DMS79 (cell line): ENCODE measurements at places on chromosomes 5 and 9.

DNA sequence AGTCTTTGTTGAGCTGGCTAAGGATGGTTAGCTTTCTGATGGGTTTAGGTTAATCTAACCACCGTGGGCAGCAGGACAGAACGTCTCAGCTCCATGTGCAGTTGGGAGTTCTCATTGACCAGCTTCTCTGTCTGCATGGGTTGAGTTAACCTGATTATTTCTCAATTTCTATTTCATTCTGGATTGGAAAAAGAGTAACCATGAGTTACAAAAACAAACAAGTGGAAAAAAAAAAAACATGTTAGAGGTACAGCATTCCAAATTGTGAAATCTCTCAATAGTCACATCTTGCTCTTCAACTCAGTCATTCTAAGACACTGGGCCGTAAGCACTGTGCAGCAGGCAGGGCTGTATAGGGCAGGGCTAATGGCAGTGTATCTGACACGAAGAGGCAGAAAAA, 343.7 kb upstream of the KLF4 start:
- no peak for DNase-seq

GRCh38 chr5:142886211-142886610, 116.0 kb downstream of the ARHGAP26 start:
- DNase-seq = no peak

GRCh38 chr5:75040973-75041372, 11.4 kb downstream of the GCNT4 start:
- DNase-seq = no peak

GRCh38 chr5:65902104-65902503, 24.3 kb upstream of the ERBIN start:
- no peak for DNase-seq

DNA sequence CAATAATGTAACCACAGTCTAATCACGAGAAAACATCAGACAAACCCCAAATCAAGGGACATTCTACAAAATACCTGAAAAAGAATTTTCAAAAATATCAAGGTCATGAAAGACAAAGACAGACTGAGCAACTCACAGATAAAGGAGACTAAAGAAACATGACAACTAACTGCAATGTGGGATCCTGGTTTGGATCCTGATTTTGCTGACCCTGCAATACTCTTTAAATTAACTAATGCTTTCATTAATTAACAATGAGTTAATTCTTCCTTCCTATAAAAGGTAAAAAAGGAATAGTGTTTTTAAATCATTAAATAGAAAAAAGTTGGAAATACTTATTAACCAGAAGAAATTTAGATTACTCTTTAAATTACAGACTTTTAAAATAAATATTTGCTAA, 103.6 kb downstream of the MLLT3 start:
- no peak for DNase-seq

DNA sequence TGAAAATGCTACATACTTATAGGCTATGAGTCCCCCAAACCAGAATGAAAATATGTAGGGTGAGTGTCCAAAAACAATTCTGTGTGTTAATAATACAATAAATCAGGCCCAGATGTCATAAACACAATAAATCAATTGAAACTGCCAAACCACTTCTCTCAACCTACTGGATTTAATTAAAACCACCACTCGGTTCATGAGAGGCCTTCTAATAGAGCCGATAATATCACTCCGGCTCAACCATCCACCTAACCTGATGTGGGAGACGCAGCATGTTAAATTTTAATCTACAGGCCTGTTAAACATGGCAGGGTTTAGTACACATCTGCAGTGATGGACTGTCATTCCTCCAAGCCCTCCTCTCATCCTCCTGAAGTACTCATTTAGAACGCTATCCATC, 734.5 kb upstream of the ZNF608 start:
- no peak for DNase-seq

DNA sequence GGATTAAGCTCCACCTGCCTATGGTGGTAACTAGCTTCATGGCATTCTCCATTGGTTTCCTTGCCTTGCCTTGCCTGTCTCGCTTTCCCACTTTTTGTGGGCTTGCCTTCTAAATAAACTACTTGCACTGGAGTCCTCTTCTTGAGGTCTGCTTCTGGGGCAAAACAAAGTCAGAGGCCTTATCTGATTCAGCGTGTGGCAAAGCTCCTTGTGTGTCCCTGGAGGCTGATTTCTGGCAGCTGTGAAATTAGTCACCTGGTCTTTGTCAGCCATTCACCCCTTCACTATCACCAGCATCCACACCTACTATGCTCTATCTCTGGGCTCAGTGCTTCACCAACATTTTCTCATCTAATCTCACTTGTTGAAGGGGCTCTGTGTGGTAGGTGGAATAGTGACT, 176.2 kb downstream of the SEC61B start:
- DNase-seq = no peak

- DNase-seq = no peak
Measured at GRCh38 chr5:33227746-33228145, 213.0 kb upstream of the TARS1 start.

GRCh38 chr9:71524996-71525580, 243.2 kb downstream of the CEMIP2 start:
- no peak for DNase-seq

DNA sequence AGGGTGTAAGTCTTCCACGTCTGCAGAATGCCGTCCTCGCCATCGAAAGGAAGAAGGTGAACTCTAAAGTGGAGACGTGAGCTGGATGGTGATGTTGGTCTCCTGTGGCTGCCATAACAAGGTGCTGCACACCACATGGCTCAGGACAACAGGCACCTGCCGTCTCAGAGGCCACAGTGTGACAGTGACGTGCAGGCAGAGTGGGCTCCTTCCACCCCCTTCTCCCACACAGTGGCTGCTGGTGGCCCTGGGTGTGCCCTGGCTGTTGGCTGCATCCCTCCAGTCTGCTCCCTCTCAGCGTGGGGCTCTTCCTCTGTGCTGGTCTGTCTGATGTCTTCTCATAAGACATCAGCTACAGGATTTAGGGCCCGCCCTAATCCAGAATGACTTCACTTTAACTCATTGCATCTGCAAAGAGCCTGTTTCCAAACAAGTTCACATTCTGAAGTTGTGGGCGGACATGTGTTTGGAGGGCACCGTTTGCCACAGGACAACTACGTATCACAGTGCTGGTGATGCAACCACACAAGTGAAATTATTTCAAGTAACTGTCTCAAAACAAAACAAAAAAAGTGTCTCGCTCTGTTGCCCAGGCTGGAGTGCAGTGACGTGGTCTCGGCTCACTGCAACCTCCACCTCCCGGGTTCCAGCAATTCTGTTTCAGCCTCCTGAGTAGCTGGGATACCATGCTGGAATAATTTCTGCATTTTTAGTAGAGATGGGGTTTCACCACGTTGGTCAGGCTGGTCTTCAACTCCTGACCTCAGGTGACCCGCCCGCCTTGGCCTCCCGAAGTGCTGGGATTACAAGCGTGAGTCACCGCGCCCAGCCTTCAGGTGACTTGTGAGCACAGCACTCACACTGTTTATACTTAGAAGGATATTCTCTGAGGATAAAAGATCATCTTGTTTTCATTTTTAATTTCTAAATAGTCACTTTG, 31.2 kb upstream of the CLPTM1L start:
- DNase-seq = no peak

GRCh38 chr5:177113566-177114424, 19.8 kb upstream of the NSD1 start:
- peak; percentile 6 for DNase-seq

GRCh38 chr9:13857521-13857920, 456.4 kb downstream of the NFIB start:
- no peak for DNase-seq

DNA sequence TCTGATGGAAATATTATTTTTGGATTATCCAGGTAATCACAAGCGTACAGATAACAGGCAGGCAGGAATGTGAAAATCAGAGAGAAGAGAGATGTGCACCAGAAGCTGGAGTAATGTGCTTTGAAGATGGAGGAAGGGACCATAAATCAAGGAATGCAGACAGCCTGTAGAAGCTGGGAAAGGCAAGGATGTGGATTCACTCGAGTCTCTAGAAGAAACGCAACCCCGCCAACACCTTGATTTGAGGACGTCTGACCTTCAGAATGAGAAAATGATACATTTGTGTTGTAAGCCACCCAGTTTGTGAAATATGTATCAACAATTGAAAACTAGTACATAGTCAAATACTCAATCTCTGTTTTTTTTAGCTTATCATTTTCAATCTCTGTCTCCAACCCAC, 207.6 kb upstream of the MPDZ start:
- no peak for DNase-seq

DNA sequence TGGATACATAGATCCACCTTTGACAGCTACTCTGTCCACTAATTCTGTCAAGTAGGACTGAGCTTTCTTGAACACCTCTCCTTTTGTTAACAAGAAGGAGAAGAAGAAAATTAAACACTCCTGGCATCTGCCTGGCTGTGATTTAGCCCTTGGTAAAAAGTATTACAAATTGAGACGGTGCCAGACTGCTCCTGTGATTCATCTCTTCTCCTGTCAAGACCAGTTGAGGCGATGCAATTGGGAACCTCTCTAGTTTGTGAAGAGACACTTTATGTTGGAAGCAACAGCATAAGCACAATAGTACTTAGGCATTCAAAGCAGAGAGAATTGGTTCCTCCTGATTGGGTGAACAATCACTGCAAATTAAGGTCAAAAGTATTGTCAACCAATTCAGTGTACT, 72.7 kb downstream of the GHR start:
- no peak for DNase-seq

GRCh38 chr5:139811274-139811607, 15.6 kb downstream of the PSD2 start:
- no peak for DNase-seq

GRCh38 chr5:159515909-159516415, 185.7 kb upstream of the IL12B start:
- no peak for DNase-seq

- DNase-seq = no peak
Measured at GRCh38 chr9:109498195-109499092, at the start of gene PTPN3. PTPN3 (minus strand) TSS chr9:109498307; CDS start chr9:109463434, 34,873 bp downstream.

GRCh38 chr9:38227061-38227540, 158.1 kb upstream of the SHB start:
- peak; percentile 94 for DNase-seq

DNA sequence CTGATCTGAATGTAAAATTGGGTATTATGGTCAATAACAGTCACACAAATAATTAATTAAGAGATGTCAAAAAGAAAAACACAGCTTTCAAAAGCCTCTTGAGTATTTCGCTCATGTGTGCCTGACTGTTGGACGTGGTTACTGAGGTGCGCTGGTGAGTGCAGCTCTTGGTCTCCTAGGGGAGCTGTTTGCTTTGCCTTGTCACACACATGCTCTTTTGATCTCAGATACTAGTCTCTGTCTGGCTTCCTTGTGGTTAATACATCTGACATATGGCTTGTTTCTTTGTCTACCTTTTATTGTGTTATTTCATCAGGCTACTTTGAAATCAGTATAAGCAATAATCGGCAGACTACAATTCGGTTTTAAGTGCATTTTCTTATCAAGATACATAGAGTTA, 51.5 kb downstream of the PCSK1 start:
- peak; percentile 62 for DNase-seq

- DNase-seq = no peak
Measured at GRCh38 chr5:165334201-165334600, 1828.8 kb downstream of the MAT2B start.

- no peak for DNase-seq
Measured at GRCh38 chr5:110854200-110854599, 115.4 kb downstream of the SLC25A46 start.
